ENCODE measurements at places on chromosomes 4 and X. TPM values are rescaled to one million over a fixed set of nuclear protein-coding genes. Genes with fewer than 3 reads are reported as not detected.
A peak's percentile ranks its signal among the peaks of the same experiment; 100 is the strongest.

GRCh38 chrX:130714135-130714534, 188.9 kb downstream of the ENOX2 start:
- DNase-seq: no peak

RAB41 gene
- total RNA-seq: not detected

CLDN22 gene
- total RNA-seq: not detected

- no peak for DNase-seq
Measured at GRCh38 chr4:47736146-47736545, 101.7 kb downstream of the CORIN start.

TMPRSS11B gene
- not detected for total RNA-seq

GRCh38 chr4:144289667-144290428, 149.3 kb upstream of the GYPA start:
- DNase-seq: no peak

- no peak for DNase-seq
Measured at GRCh38 chr4:51943221-51943620, 76.9 kb downstream of the LRRC66 start.

- DNase-seq: no peak
Measured at GRCh38 chr4:3346146-3346545, 53.3 kb downstream of the RGS12 start.

- DNase-seq: no peak
Measured at GRCh38 chr4:3675251-3676115, 90.7 kb upstream of the ADRA2C start.

MED12 gene
- 33.9 TPM for total RNA-seq

SLC9B1 gene
- total RNA-seq: 1.6 TPM

DNA sequence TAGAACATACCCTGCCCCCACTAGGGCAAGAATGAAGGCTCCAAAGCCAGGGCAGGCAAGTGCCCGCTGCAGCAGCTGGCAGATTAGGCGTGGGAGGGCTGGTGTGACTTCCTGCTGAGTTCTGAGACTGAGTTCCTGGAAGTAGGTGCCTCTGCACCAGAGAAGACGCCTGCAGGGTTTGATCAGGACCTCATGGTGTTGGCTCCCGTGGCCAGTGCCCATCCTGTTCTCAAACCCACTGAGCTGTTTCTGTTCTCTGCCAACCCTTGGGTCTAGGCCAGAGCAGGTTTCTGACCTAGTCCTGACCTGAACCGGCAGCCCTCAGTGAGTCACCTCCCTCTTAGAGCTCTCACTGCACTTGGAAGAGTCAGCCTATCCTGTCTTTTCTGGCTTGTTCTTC, 220.7 kb downstream of the HS6ST2 start:
- peak; percentile 47 for DNase-seq

GRCh38 chr4:158347556-158347955, 137.3 kb downstream of the TMEM144 start:
- DNase-seq: no peak

CD38 gene
- 47.2 TPM for total RNA-seq

GRCh38 chrX:15679246-15679645, 14.6 kb upstream of the CLTRN start:
- no peak for DNase-seq

MMRN1 gene
- 11.0 TPM for total RNA-seq

GRCh38 chr4:140163029-140163810, 9.2 kb upstream of the MAML3 start:
- DNase-seq: no peak

DNA sequence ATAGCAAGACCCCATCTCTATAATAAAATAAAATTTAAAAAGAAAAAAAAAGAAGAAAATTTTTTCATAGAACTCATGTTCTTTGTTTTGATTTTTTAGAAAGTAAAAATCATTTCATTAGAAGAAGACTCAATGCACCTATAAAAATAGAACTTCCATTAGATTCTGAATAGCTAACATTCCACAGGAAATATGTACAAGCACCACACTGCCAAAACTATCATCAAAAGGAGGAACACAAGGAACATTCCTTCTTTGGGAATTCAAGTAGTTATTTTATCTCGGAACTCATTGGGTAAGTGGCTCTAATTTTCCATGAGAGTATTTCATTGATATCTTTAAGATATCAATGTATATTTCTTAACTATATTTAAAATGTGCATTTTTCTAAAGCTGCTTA, 157.6 kb downstream of the CAMK2D start:
- no peak for DNase-seq

DNA sequence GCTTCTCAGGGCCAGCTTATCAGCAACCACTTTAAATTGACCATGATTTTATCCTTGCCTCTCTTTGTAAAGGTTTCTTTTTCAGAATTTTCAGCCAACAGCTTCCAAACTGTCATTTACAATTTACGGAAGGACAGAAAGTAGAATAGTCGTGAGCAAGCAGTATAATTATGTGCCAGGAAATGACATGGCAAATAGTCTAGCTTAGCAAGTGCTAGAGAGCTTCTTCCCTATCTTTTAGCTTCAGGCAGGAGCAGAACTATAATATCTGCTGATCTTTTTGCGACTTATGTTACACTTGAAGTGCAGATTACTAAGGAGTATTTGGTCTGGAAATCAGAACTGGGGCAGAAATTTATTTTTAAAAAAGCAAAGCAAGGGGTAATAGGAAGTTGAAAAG, 123.0 kb upstream of the AP1S2 start:
- DNase-seq: no peak

GRCh38 chr4:126582737-126583136, 1050.0 kb upstream of the INTU start:
- no peak for DNase-seq

DNA sequence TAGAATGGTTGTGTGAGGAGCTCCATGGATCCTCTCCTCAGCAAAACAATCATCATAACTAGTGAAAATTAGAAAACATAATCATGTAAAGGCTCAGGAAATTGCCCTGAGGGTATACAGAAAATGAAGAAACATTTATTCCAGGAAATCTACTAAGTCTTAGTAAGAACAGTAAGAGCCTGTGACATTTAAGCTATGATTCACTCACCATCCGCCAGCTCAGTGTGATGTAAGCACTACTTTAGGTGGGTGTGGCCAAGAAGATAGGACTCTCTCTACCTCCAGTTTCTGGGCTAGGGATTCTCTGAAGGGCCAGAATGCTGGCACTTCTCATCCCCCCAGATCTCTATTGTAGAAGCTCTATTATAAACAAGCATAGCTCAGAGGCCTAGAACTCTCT, 147.5 kb downstream of the DLG3 start:
- no peak for DNase-seq

DNA sequence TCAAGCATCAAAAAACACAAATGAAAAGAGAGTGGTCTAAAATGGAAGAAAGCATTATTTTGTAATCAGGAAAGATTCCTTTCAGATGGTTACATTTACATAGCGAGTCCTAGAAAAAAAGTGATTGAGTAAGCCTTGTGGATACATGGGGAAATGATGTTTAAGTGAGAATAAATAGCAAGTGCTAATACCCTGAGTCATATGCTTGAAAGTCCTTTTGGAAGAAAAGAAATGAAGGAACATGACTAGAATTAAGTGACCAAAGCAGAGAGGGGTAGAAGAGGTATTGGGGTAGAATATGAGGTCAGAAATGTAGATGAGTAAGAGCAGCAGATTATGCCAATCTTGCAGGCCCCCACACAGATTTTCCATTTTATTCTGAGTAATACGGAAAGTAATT, 814.8 kb upstream of the GRID2 start:
- DNase-seq: no peak

CT45A10 gene
- total RNA-seq: not detected

JADE1 gene
- 62.6 TPM for total RNA-seq

DNA sequence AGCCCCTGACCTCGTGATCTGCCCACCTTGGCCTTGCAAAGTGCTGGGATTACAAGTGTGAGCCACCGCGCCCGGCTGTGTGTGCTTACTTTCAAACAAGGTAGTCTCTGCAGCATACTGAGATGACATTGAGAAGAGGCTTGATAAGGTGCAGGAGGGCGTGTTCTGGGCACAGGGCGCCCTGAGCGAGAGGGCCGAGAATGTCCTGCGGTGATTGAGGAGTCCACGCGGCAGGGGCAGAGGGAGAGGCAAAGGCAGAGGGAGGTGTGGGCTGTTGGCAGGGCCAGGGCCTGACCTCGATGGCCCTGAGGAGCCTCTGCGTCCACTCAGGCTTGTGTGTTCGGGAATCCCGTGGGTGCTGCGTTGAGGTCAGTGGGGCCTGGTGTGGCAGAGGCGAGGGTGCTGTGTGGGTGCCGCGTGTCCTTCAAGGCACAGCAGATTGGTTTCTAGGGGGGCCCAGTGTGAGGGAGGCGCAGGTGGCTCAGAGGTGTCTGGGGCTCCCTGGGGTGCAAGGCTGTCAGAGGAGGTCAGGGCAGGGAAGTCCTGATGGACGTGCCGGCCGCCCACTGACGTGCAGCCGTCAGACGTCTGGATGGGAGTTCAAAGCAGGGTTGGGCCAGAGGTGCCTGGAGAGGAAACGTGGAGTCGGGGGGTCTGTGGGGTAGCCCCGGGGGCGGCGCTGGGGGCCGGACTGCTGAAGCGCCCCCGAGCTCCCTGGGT, 12.1 kb downstream of the PCGF3 start:
- DNase-seq: no peak

DNA sequence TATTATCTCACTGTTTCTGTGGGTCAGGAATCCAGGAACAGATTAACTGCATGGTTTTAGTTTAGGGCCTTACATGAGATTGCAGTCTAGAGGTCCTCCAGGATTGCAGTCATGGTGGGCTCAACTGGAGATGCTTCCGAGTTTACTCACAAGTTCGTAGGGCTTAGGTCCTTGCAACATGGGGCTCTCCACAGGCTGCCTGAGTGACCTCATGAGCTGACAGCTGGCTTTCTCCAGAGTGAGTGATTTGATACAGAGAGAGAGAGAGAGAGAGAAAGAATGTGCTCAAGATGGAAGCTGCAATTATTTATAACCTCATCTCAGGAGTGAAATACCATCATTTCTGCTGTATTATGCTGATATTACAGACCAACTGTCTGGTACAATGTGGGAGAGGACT, 168.9 kb downstream of the GPAT3 start:
- no peak for DNase-seq

HDX gene
- total RNA-seq: 6.4 TPM

- DNase-seq: no peak
Measured at GRCh38 chrX:36528661-36529060, 479.5 kb upstream of the FAM47C start.

RPA4 gene
- 4.3 TPM for total RNA-seq

- DNase-seq: no peak
Measured at GRCh38 chr4:173273941-173274340, 60.2 kb downstream of the HMGB2 start.

DNA sequence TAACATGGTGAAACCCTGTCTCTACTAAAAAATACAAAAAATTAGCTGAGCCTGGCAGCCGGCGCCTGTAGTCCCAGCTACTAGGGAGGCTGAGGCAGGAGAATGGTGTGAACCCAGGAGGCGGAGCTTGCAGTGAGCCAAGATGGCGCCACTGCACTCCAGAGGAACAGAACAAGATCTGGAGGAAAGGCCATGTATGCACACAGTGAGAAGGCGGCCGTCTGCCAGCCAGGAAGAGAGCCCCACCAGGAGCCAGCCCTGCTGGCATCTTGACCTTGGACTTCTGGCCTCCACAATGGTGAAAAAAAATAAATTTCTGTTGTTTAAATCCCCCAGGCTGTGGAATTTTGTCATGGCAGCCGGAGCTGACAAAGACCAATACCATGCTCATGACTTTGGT, 28.2 kb upstream of the MSX1 start:
- no peak for DNase-seq

DNA sequence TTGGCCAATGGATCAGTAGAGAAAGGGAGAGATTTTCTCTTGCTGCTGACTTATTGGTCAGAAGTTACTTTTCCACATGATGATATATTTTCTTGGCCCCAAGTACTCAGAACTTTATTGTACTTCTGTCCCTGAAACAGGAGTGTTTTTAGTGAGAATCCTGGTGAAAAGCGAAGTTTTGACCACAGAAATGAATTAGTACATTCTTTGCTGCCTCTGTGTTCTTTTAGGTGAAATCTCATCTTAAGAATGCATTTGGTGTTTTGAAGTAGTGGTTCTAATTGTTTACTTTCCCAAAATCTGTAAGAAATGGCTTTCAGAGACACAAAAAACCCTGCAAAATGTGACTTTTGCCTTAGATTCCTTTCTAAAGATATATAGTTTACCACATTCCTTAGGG, 240.4 kb downstream of the FRMPD4 start:
- no peak for DNase-seq
